ENCODE measurements at places on chromosomes 2 and 18.

DNA sequence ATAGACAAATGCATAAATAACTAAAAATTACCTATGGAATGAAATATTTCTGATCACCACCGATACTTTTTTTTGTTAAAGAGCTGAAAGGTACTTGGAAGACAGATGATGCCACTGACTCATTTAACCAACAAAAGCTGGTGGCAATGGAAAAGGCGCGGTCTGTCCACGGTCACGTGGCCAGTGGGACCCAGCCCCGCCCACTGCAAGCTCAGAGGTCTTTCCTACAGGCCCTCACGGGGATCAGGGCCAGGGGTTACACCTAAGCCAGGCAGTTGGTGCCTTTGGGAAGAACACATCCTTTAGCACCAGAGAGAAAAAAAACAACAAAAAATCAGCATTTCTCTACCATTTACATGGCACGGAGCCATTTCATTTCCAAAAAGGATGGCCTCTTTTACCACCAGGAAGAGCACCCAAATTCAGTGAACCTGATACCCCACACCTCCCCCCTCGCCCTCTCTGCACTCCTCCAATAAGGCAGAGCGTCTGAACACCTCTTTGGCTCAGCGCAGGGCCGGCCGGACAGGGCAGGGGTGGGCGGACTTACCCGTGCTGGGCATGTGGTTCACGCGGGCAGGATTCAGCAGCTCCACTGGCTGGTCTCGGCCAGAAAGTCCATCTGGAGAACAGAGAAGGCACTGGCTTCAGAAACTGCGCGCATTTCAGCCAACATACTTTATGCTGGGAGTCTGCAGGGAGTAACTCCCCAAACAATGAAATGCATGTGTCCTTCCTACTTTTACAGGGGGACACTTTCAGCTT lies 164.6 kb downstream of the HDAC4 start:
- DNase-seq, result no peak

DNA sequence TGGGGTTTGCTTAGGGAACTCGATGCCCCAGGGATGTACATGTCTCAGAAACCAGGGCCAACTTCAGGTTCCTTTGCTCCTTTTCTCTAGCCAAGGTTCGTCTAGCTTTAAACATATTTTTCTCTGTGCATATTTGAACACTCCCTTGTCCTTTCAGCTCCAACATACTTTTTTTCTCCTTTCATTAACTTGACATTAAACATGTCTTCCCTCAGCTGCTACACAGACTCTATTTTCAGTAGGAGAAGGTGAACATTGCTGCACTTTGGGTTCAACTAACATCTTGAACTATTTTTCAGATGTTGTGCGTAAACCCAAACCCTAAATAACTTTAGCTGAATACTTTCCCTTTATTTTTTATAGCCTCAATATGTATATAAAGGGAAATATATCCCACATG lies 212.9 kb downstream of the MTX2 start:
- no peak for DNase-seq

- DNase-seq, result peak; percentile 10
Observed at GRCh38 chr2:237581751-237582746, 8.5 kb downstream of the RAB17 start.

DNA sequence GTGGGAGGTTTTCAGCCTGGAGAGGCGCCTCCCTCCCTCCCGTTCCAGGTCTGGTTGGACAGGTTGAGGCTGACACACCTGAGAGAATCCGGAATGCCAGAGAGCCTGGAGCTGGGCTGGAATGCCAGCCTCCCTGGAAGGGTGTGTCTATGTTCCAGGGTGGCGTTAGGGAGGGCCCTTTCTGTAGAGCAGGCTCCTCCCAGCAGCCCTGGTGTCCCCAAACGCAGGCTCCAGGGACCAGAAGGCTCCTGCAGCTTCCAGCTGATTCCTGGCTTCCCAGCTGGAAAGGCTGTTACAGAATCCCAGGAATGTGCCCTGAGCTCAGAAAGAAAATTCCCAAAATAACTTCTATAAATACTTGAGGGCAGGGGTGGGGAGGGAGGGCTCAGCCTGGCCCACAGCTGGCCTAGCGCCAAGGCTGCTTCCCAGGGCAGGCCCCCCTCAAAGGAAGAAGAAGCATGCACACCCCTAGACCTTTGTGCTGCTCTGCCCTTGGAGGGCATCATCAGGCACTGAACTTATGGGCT lies 85.4 kb downstream of the STPG4 start:
- no peak for DNase-seq

DNA sequence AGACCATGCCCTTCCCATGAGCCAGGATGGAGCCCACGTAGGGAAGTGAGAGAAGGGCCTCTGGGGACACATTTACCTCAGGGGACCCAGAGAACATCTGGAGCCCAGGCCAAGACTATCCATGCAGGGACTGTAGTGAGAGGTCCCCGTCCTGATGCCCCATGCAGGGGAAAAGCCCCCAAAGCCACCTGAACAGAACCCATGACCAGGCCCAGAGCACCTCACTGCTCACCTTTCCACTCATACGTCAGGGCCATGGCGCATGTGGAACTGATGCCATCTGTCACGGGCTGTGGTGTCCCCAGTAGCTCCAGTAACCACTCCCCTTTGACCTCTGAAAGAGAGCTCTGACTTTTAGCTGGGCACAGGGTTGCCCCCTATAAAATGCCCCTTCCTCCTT lies 106.5 kb upstream of the TEX51 start:
- no peak for DNase-seq

- no peak for DNase-seq
Observed at GRCh38 chr18:66792466-66792865, 188.6 kb upstream of the CDH19 start.

DNA sequence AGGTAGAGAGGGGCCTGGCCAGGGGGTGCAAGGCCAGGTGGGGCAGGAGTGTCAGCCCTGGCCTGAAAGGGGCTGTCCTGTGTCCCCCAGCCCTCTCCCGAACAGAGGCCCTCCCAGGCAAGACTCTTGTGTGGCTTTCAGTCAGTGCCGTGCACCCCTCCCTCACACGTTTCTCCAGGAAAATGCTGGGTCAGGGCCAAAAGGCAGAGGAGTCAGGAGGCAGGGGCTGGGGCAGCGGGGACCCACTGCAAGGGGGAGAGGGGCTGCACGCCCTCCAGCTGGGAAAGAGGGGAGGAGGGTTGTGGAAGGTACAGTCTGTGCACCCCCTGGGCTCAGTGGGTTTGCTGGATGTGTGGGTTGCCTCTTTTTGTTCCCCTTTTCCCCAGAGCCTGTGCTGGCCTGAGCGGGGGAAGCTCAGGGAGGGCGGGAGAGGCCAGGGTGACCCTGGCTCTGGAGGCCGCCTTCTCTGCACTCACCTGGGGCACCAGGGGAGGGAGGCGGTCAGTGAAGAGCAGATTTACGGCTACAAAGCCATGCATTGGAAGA lies 4.1 kb downstream of the KCNF1 start:
- DNase-seq, result no peak

GRCh38 chr2:29616569-29616968 lies 304.8 kb downstream of the ALK start:
- no peak for DNase-seq

DNA sequence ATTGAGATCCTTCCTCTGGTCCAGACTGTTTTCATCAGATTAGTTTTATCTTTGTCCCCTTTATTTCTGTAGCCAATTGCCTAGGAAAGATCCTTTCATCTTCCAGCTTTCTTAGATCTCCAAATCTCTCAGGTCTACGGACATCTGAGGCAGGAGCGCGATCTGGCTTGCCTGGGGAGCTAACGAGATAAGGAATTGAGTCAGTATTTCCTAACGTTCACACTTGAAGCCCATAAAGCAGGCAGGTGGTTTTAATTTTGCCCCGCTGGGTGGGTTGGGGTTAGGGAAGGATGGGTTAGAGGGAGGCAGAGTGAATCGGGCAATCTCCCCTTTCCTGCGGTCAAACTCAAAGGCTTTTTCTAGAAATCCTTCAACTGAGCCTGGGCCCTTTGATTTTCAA lies 727 bp upstream of the TTLL4 start:
- no peak for DNase-seq

- DNase-seq, result no peak
Observed at GRCh38 chr2:100367163-100367562, 44.9 kb upstream of the LONRF2 start.

GRCh38 chr2:182248362-182248761 lies 178.5 kb downstream of the PDE1A start:
- no peak for DNase-seq

GRCh38 chr18:75208155-75208835 lies 644 bp downstream of the PTGR3 start:
- DNase-seq, result peak; percentile 61

DNA sequence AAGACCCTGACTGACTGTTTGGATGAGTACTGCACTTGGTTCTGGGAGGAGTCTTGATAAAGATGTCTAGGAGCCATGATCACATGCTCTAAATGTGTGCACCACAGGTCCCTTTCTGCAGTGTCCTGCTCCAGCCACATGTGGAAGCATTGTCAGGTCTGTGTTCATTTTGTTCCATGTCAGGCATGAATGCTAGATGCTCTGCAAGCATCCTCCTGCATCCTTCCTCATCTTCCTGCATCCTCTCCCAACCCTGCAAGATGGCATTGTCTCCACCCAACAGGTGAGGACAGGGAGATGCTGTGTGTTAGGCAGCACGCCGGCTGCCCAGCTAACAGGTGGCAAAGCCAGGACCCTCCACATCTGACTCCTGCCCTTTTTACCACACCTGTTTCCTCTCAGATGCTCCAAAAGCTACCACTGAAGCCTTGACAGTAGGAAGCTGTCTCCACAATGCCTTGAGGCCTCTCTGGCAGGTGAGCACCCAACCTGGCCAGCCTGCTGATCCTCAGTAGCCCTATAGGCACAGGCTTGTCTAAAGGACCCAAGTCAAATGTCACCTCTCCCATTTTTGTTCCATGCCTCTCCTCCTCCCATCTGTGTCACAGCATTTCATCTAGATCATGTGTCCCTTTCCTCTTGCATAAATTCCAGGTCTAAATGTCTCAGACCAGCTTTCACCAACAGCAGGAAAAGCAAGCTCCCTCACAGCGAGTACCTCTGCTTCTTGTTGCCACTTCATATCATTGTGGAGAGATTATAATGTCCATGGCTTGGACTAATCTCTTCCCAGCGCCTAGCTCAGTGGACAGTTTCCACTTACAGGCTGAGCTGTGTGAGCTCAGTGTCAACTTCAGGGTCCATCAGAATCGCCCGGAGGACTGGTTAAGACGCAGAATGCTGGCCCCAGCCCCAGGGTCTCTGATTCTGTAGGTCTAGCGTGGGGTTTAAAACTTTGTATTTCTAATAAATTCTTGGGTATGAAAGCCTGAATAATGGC lies 55.0 kb downstream of the TMEM163 start:
- no peak for DNase-seq

GRCh38 chr18:33755391-33755790 lies 177.4 kb downstream of the ASXL3 start:
- no peak for DNase-seq

DNA sequence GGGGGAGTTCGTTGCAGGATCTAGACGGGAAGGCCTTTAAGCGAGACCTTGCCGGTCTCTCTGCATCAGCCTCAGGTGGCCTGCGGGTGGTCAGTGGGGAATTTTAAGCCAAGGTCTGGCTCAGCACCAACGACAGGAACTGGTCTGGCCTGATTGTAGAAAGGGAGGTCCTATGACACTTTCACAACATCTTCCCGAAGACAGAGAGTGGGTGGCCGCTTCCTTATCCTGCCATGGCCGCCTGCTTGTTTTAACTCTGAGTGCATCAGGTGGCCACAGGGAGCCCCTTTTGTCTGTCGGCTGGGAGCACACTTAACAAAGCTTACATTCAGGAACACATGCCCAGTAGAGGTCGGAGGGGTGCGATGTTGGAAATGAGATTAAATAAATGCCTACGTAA lies 363.7 kb upstream of the MYT1L start:
- DNase-seq, result no peak

DNA sequence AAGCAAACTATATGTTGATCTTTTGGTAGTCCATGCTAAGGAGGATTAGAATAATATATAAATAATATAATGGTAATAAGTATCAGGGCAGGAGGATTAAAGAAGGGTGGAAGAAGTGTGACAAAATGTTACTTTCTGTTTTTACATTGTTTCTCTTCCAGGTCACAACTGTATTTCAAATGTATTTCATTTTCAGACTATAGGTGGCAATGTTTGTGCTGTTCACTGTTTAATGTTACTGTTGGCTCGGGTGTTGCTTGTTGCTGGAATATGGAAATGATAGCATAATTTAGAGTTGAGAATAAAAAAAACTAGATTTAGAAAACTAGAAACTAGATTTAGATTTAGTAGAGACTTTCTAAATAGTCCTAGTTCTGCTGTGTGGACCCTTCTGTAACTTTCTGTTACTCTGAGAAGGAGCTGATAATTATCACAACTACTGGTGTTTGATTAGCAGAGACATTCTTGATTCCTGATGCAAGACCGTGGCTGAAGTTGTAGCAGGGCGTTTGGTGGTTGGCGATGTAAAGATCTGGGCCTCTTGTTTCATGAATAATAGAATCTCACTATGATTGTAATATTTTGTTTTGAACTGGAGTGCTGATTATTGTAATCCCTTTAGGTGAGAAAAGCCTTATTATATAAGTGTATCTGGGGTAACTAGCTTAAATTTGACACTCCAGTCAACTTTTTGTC lies 7.9 kb downstream of the NEDD4L start:
- DNase-seq, result no peak

DNA sequence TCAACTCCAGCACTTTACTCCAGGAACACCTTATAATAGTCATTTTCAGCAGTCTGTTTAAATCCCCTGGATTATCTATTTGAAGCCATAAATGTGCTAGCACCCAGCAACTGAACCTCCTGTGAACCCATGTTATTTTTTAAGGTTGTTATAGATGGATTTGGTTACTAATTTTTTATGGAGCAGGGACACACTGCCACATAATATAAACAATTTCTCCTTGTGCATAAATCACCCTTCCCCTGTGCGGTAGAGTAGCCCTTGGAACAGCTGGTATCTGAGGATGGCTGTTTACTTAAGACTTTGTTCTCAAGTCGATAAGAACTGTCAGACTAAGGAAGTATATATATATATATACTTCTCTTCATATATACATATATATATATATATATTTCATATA lies 367.4 kb downstream of the EPHA4 start:
- no peak for DNase-seq

DNA sequence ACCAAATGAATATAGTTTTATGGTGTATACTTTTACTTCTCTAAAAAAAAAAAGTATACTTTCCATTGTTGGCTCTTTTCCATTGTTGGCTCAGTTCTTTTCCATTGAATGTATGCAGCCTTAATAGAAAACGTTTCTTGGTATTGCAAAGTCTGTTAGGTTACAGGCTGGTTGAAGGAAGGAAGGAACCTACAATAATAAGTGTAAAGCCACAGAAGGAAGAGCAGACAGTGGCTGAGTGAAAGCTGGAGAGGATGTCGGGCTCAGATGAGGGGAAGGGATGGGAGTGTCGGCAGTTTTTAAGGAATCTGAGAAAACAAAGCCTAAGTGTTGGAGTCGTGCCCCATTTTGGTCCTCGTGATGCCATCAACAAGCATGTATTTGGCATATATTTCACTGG lies 6.8 kb downstream of the COPS8 start:
- no peak for DNase-seq

GRCh38 chr2:66573821-66574233 lies 138.9 kb downstream of the MEIS1 start:
- DNase-seq, result no peak

DNA sequence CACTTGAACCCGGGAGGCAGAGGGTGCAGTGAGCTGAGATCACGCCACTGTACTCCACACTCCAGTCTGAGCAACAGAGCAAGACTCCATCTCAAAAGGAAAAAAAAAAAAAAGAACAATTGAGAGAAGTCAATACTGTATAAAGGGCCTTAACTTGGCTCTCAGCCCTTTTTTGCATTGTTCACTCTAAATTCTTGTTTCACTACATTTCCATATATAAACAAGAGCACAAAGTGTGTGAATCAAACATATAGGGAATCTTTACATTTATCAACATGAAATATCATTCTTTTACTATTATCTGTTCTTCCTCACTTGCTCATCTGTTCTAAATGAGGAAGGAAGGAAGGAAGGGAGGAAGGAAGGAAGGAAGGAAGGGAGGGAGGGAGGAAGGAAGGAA lies 90.8 kb downstream of the AP1S3 start:
- no peak for DNase-seq

Data from stimulated activated naive CD4-positive, alpha-beta T cell (primary cell).